Activated CD8-positive, alpha-beta T cell treated with anti-CD3 and anti-CD28 coated beads, Interleukin-2, amount 10 ng/mL, durations not matched to agents 7 days and 5 days (primary cell): ENCODE measurements at places on chromosomes 7 and 10. TPM values are rescaled to one million over a fixed set of nuclear protein-coding genes. Genes with fewer than 3 reads are reported as not detected.

GRCh38 chr7:132806834-132807233 lies 230.6 kb upstream of the PLXNA4 start:
- no peak for DNase-seq

Gene MYPN
- total RNA-seq: not detected

Gene TDRD1
- total RNA-seq: not detected

Gene ELMO1
- 68.5 TPM for total RNA-seq

Gene TLX1
- total RNA-seq: not detected

Gene UPK3B
- total RNA-seq: 0.68 TPM

GRCh38 chr10:100327007-100327717 lies 2.9 kb downstream of the PKD2L1 start:
- DNase-seq: peak; percentile 58

- peak; percentile 75 for DNase-seq
Measured at GRCh38 chr10:9010093-9010492, 955.6 kb downstream of the GATA3 start.

- DNase-seq: no peak
Measured at GRCh38 chr7:74674166-74674565, 16.6 kb downstream of the GTF2I start.

GRCh38 chr7:105853931-105854419 lies 22.4 kb downstream of the ATXN7L1 start:
- DNase-seq: no peak

DNA sequence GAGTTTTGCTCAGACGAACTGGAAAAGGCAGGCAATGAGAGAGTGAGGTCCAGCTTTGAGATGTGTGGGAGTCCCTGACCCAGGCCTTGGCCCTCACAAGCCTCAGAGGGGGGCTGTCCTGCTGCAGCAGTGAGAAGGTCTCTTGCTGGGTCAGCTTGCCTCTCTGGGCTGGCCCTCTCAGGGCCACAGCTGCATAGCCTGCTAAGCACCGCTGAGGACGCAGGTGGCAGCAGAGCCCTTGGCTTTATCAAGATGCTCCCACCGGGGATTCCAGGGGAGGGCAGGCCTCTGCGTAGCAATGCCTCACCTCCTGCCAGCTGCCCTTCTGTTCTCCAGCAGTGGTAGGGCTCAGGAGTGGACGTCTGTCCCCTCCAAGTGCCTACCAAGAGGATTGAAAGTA lies 128.7 kb downstream of the COBL start:
- DNase-seq: no peak

Gene SFTPA2
- not detected for total RNA-seq

DNA sequence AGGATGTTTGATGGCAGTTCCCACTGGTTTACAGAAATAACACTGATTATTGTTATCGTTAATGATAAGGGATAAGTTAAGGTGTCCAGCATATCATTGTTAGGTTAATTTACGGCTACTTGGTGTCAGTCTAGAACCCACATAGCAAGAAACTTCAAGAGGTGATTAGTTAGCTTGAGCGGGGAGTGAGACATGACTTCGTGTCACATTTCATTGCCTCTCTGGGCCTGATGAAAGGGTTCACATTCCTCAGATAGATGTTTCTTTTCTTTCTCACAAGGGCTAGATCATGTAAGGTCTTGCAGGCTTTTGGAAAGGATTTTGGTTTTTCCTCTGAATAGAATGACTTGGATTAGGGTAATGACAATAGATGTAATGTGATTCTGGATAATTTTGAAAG lies 26.7 kb downstream of the WAC start:
- DNase-seq: no peak

DNA sequence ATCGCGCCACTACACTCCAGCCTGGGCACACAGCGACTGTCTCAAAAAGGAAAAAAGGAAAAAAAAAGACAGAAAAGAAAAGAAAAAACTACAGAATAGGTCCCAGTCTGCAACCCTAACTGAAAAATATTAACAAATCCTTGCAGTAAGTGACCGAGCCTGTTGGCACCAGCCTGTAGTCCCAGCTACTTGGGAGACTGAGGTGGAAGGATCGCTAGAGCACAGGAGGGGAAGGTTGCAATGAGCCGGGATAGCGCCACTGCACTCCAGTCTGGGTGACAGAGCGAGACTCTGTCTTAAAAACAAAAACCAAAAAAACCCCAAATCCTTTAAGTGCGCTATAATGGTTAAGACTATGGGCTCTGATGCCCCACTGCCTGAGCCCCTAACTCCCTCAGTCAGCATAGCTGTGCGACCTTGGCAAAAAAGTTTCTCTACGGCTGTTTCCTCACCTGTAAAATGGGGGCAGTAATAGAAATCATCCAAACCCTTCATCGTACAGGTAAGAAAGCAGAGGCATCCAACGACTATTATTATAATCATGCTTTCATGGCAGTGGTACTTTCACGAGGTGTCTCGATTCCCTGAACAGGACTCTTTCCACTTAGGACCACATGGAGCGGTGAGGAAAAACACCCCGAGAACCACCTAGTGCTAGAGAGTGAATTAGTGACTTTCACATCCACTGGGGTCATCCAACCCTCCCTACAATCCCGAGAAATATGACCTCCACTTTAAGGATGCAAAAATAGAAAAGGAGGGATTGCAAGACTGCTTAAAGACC lies 755 bp downstream of the TOMM7 start:
- DNase-seq: no peak

Gene CC2D2B
- 0.34 TPM for total RNA-seq

DNA sequence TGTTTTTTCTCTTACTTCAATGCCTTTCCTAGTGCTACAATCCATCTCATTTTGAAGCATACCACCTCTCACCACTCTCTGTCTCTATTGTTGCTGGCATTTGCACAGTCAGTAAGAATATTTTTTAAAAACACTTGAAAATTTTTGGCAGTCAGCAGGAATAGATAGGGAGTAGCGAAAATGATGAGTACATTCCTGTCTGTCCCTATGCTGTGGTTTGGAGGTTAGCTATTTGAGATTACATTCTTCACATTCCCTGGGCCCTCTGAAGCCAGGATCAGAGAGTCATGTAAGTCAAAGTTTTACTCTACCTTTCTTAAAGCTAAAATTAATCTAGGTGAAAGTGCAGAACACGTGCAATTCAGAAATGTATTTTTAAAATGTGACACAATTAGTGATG lies 53.0 kb upstream of the MAGI2 start:
- no peak for DNase-seq

Gene CCDC186
- 12.8 TPM for total RNA-seq

Gene ADCYAP1R1
- not detected for total RNA-seq

DNA sequence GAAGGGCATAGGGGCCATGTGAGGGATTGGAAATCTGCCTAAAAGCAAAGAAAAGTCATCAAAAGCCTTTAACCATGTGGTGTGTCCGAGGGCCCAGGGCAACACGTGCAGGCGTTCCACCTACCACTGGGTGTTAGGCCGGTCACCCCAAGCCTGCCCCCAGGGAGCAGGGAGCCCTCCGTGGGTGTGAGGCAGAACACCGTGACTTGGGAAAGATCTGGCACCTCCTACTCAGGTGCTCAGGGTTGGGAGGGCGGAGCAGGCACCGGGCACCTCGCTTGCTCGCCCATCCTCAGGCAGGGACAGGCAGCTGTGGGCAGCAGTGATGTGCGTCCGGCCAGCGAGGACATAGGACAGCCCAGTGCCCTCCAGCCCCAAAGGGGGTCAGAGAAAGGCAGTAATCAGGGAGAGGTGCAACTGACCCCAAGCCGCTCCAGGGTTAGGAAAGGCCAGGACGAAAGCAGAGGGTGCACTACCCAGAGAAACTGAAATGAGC lies 80.7 kb upstream of the CHST15 start:
- DNase-seq: no peak

GRCh38 chr10:120300513-120300912 lies 156.5 kb upstream of the PLPP4 start:
- DNase-seq: no peak

DNA sequence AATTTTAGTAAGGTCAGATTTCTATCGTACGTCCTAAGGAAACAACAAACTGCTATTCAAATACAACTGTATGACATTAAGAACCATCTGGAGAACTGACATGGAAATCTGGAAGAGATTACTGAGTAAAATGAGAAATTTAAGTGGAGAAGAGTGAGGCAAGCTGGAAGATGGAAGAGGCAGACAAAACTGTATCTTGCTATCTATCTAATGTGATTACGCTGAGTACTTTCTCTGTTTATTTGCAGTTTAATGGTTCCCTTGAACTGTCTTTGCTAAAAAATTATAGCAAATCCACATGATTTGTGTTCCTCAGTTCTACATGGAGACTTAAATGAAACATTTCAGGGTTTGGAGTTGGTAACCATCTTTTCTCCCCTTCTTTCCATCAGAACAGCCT lies 927.1 kb upstream of the MBL2 start:
- no peak for DNase-seq

Gene TSPAN12
- not detected for total RNA-seq

Gene EPDR1
- total RNA-seq: 1.0 TPM

Gene CCL26
- total RNA-seq: not detected

- no peak for DNase-seq
Measured at GRCh38 chr10:121526135-121526790, 72.0 kb downstream of the FGFR2 start.

Gene FAM25C
- not detected for total RNA-seq

Gene MCM10
- 73.5 TPM for total RNA-seq

- DNase-seq: no peak
Measured at GRCh38 chr10:131571865-131572264, 260.3 kb upstream of the TCERG1L start.

Gene RELN
- total RNA-seq: not detected

GRCh38 chr7:140876519-140877248 lies 48.0 kb downstream of the BRAF start:
- DNase-seq: no peak

DNA sequence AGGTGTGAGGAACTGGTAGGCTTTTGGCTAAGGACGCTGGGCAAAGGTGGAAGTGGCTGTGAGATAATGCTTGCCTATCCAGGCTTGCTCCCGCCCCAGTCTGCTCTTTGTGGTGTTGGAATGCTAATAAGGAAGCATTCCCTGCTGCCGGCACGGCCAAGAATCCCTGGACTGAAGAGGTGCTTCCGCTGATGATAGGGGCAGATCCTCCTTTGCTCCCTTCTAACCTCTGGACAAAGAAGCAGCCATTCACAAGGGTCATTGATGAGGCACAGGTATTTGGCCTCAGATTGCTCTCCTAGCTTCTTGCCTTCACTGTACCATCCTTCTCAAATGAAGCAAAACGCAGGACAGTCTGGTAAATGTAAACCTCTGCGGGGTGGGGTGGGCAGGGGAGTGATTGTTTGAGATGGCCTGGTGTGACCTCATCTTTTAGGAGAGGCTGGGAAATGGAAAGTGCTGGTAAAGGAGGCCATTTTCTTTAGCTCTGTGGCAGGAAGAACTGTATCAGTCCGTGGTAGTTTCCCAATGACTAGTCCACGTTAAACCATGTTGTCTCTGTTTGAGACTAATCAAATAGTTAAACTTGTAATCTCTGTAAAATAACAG lies 1.7 kb downstream of the PGAM1 start:
- no peak for DNase-seq

Gene CNNM1
- total RNA-seq: 0.13 TPM

GRCh38 chr10:46523119-46523961 lies 33.1 kb downstream of the GPRIN2 start:
- DNase-seq: no peak

DNA sequence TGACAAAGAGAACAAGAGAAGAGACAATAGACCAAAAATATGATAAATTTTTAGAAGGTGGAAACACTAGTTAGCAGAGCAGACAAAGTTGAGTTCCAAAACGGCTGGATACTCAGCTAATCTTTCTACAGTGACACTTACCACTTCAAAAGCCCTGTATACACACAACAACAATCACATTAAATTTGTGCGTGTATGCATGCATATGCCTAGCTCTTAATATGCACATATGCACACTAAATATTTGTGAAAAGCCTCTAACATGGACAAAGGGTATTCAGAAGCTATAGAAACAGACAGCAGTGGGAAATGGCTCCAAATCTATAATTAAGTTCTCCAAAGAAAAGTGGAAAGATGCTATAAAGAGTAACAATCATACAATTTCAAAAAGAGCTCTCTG lies 476.4 kb downstream of the HTR7 start:
- no peak for DNase-seq

DNA sequence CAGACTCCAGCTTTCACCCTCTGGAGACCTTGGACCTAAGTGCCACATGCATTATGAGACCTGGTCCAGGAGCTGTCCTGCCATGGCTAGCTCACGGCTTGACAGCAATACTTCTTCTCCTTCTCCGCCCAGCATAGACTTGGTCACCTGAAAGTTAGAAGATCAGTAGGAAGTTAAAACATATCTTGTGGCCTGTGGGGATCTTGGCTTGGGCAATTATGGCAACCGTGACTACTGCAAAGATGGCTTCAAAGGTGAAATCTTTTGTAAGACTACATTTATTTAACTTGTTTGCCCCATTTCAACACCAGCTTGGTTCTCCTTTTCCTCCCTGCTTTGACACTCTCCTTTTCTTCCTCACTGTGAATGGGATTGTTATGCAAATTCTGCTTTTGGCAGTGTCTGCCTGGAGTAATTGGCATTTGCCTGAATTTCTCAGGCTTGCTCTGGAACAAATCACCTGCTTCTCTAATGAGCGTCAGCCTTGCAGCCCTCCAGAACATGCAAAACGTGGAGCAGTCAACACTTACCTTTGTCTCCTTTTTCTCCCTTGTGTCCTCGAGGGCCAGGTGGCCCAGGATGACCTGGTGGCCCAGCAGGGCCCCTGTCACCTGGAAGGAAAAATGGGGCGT lies 53.4 kb downstream of the COL17A1 start:
- DNase-seq: no peak

Gene ANKRD1
- not detected for total RNA-seq

DNA sequence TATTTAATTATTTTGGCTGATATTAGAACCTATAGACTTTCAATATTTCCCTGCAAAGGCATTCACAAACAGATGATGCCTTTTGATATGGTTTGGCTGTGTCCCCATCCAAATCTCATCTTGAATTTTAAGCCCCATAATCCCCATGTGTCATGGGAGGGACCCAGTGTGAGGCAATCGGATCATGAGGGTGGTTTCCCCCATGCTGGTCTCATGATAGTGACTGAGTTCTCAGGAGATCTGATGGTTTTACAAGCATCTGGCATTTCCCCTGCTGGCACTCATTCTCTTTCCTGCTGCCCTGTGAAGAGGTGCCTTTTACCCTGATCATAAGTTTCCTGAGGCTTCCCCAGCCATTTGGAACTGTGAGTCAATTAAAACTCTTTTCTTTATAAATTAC lies 9.3 kb upstream of the PNLIPRP3 start:
- DNase-seq: no peak

Gene SLC26A5
- not detected for total RNA-seq

GRCh38 chr10:44946205-44946604 lies 13.4 kb upstream of the RASSF4 start:
- no peak for DNase-seq

Gene ITGA8
- not detected for total RNA-seq

DNA sequence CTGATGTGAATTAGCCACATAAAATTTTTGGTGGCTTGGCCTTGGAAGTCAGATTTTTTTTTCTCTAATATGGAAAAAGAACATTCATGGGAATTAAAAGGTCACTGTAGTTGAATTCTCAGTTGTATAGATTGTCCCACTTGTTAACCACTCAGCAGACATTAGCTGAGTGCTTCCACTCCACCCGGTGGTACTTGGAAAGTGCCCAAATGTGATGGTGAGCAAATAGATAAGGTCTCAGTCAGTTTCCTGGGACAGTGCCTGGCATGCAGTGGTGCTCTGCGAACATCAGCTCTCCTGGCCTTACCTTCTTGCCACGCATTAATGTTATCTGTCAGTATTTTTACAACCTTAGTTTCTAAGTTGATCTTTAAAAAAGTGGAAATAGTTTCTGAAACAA lies 1.4 kb downstream of the ATP5F1C start:
- DNase-seq: no peak
